ENCODE measurements at places on chromosomes 1 and 21.

DNA sequence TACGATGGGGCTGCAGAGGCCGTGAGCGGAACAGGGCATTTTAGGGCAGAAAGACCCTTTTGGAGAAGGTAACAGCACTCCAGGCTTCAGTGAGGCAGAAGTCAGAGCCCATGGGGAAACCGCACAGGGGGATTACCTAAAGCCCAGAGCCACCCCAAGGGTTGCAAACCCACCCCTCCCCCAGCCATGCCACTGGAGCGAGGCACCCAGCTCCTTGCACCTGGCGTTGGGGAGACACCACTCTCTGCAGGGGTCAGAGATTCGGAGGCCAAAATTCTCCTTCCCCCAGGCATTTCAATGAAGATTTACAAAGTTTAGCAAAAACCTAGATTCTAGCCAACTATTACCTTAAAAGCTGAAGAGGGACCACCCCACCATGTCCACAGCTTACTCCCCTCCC, 38.4 kb upstream of the CCDC27 start:
- DNase-seq, result no peak

GRCh38 chr1:53060579-53060978, 1.4 kb upstream of the PODN start:
- no peak for DNase-seq

DNA sequence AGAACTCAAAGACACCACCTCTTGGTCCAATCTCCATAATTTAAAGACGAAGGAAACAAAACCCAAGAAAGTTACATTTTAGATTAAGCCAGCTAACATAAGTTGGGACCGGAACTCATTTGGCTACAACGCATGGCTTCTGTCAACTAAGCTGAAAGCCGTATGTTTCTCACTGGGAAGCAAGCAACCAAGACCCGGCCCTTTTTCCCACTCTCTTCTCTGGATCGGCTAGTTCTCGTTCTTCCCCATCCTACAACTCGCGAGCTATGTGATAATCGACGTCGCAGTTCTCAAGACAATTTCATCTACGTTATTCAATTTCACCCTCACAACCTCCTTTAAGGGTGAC, 601 bp downstream of the CCT8 start:
- DNase-seq, result no peak

DNA sequence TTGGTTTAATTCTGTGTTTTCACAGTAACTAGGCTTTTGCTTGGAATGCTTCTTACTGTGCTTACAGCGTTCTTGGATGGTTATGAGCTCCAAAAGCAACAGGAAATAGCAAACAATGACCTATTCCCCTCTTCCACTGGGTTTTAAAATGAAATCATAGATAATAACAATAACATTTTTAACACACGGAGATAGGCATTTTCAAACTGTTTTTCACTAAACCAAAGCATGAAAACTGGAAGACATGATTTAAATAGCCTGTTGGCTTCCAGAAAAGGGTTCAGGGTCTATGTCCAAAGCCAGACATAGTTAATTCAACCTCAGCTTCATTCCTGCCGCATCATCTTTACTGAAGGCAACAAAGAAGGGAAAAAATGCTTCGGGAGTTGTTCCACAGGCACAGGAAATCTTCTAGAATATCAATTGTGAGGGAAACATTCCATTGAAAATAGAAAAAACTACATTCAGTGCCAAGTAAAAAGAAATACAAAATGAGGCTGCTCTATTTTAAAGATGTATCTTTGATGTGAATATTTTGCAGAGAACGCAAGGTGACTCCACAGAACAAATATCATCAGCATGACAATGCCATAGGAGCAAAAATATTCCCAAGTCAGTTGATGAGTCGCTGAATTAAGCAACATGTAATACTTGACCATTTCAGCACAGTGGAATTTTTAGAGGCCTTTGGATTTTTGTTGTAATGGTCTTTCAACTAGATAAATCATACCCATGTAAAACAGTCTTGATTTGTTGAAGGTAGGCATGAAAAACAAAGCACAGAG, 80.7 kb downstream of the NID1 start:
- no peak for DNase-seq

GRCh38 chr21:25887166-25887565, 152.4 kb downstream of the GABPA start:
- no peak for DNase-seq

GRCh38 chr1:228494044-228494353, 6.8 kb downstream of the RNF187 start:
- no peak for DNase-seq

DNA sequence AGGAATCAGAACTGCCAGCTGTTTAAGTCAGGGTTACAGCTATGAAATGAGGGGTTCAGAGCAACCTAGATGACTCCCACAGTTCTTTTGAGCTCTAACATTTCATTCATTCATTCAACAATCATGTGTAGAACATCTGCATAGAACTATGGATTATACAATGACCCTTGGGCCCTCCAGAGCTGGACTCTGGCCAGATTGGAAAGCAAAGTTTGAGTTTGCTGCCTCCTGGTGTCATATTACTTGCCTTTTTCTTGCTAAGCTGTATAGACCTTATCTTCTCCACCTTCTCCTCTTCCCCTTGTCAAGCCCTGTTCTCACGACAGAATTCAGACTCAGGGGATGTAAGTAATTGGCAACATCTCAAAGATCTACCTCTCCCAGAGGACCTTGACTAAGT, 4.0 kb downstream of the CASQ2 start:
- DNase-seq, result no peak

- DNase-seq, result no peak
Measured at GRCh38 chr21:45555557-45556301, 13.5 kb upstream of the SLC19A1 start.

DNA sequence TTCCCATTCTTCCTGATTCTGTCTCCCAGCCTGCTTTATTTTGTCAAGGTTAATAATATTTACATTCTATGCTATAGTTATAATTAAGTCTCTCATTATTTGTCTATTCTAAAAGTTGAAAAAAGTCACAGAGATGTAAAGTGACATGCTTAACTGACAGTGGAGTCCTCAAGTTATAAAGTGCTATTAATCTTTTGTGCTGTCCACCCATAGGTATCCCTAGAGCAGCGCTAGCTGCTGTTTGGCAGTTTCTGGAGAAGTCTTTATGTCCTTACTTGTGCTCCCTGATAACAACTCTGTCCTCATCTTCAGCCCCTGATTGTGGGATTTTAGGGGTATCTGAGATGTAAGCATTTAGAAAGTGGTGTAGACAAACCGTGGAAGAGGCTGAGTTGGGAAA, 13.1 kb downstream of the BACH1 start:
- no peak for DNase-seq

GRCh38 chr21:39209334-39209688, 26.1 kb upstream of the PSMG1 start:
- DNase-seq, result no peak
